ENCODE measurements at places on chromosomes 6 and 20.

DNA sequence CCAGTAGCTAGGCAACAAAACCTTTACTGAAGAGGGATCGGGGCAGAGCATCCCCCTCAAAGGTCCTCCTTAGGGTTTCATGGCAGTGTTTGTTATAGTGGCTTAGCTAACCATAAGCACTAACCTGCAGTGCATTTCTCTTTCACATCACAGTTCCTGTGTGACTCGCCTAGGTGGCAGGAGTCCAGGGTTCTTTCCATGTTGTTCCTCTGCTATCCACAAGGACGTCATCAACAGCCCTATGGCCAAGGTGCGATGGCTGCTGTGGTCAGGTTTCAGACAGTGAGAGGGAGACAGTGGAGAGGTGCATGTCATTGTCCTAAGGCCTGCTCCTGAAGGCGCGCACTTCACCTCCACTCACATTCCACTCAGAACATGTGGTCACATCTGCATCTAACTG lies 38.8 kb upstream of the FOXA2 start:
- no peaks in the 10 kb centered on the region for H3K27me3 ChIP-seq
- H3K36me3 ChIP-seq = no peaks in the 10 kb centered on the region
- H3K4me3 ChIP-seq = no peak overlapping the region
- no peaks in the 10 kb centered on the region for H3K4me1 ChIP-seq
- no peak overlapping the region for H3K27ac ChIP-seq

DNA sequence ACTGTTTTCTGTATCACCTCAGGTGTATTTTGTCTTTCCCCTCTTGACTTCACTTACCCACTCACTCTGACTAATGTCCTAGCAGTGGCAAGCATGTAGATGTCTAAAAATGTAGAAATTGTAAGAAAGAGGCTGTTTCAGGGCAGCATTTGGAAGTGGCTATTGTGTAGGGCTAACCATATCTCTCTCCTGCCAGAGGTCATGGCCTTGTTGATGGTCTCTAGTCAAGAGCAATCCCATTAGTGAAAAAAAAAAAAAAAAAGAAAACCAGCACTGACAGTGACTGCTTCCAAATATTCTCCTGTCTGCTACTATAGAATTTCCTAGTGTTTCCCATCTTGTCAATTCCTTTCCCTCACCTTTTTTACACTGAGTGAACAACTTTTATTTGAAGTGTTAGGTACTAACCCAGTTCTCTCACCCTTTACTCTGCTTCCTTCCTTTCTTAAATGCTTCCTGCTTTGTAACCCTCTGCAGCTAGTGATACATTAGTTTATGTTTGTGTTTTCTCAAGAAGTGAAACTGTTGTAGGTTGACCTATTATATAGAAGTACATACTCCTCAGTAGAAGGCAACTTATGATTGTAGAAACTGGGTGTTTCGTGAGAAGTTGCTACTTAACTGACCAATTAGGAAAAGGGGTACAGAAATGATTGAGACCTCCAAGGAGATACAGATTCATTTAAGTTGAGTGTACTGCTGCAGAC lies 174.1 kb upstream of the PTPRK start:
- H3K27me3 ChIP-seq = no peaks in the 10 kb centered on the region
- H3K4me1 ChIP-seq = no peaks in the 10 kb centered on the region
- no peak for DNase-seq

DNA sequence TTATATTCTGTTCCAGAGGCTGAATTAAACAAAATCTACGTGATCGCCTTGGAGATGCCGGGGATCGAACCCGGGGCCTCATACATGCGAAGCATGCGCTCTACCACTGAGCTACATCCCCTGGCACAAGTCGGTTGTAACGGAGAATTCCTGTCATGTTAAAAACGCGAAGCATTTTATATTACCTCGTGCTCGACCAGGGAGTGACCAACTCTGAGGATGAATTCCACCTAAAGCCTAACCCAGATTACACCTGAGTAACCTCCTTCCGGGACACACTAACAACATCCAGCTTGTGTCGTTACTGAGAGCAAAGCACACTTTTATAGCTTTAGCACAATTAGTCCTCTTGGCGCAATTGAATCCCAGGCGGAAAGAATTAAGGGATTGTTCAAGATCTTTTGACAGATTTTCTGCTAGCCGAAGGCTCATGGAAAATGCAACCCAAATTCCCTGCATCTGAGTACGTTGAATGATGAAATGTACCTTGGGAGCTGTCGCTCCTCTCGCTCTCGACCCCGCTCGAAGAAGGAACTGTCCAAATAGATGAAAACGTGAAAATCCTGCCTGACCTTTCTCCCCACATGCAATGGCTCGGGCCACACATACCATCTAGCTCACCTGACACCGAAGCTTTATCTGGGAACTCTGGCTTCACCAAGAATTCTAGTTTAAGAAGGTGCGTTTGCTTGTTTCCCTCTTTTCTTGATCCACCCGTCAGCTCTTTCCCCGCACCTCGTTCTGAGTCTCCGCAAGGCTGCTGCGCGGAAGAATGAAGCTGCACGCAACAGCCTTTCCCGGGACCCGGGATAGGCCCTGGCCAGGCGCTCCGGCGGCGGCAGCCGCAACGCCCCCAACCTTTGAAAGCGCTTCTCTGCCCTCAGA lies 148.3 kb downstream of the GPX5 start:
- no peaks in the 10 kb centered on the region for H3K36me3 ChIP-seq
- DNase-seq = no peak
- no peak overlapping the region for H3K27ac ChIP-seq

GRCh38 chr6:158669145-158670035 lies 19.5 kb downstream of the SYTL3 start:
- H3K27ac ChIP-seq = no peak overlapping the region
- no peaks in the 10 kb centered on the region for H3K36me3 ChIP-seq
- DNase-seq = no peak
- peaks cover 16% of the 10 kb centered on the region for H3K4me1 ChIP-seq
- no peaks in the 10 kb centered on the region for H3K27me3 ChIP-seq
- H3K4me3 ChIP-seq = no peak overlapping the region

DNA sequence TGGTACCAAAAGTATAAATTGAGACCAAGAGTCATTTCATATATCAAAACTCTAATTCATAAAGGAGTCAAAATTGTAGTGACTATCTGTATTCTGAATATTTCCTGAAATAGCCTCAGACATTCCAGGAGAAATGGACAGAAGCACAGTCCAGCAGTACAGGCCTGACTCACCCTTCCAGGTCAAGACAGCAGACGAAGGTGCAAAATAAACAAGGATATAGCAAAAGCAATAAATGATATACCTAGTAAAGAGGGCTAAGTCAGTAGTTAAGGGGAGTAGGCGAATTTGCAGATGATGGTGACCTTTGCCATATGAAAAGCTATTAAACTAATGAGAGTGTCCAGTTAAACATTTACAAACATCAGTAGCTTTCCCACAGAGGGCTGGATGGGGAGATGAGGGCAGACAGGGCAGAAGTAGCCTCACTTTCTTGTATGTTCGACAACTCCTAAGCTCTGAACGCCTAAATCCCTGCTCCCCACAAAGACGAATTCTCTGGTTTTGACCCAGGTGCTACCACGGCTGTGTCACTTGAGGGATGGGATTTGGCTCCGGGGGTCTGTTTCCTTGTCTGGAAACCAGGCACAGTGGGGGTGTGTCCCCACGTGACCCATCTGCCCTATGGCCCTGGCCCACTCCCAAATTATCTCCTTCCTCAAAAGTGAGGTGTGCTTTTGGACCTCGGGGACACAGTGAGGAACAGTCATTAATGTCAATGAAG lies 3.6 kb upstream of the SLC52A3 start:
- no peak overlapping the region for H3K27ac ChIP-seq
- H3K4me1 ChIP-seq = no peaks in the 10 kb centered on the region
- no peak overlapping the region for H3K4me3 ChIP-seq
- H3K27me3 ChIP-seq = no peaks in the 10 kb centered on the region

DNA sequence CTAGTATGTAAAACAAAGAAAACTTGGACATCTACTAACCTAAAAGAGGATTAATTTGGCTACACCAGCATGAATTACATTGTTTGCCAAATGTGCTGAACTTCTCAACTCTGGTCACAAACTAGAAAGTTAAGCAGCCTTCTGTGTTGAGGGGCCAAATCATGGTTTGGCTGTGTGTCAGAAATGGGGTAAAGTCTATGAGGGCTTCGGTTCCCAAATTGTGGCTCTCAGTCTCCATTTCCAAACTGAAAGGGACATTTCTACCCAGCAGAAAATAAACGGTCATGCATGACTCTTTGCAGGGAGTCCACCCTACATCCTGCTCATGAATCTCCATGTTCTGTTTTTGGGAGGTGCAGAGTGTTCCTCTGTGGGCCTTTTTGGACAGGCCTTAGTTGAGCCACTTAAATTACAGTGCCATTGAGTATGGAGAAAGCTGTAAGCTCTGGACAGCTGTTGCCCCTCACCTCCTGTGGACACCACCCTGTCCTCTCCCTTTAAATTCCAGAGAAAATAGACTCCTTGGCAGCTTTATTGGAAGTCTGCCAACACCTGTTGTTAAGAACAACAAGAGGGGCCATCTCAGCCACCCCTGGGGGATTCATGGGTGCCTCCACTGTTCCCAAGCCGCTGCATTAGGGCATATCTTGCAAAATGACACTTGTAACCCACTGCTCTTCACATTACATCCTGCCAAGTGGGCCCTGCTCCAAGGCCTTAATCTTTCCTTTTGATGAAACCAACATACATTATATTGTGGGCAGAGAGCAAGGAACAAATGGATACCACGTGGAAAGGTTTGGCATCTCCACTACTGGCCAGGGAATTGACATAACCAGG lies 27.5 kb upstream of the SNRPC start:
- no peak overlapping the region for H3K27ac ChIP-seq
- no peak overlapping the region for H3K4me3 ChIP-seq
- no peaks in the 10 kb centered on the region for H3K36me3 ChIP-seq
- no peaks in the 10 kb centered on the region for H3K27me3 ChIP-seq
- no peaks in the 10 kb centered on the region for H3K4me1 ChIP-seq

DNA sequence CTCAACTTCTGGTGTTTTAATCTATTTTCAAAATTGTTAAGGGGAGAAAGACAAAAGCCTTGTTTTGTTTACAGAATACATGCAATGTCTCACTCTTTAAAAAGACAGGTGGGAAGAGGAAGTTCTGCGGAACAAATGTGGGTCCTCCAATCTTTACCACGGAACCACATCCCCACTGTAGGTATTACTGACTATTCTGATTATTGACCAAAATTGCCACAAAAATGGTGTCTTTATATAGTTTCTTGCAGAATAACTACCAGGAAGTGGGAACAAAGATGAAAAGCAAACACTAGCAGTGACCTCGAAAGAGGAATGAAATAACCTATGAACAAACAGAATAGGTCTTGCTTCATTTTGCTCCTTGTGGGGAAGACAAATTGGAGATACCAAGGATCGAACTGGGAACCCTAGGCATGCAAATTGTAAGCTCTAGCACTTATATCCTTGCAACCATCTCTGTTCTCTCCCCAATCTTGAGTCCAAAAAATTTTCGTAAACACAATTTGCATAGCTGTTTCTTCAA lies 106.7 kb downstream of the GPX5 start:
- H3K27ac ChIP-seq = no peak overlapping the region
- no peak for DNase-seq
- H3K27me3 ChIP-seq = peaks cover 6% of the 10 kb centered on the region
- peaks cover 6% of the 10 kb centered on the region for H3K4me1 ChIP-seq
- H3K4me3 ChIP-seq = no peak overlapping the region
- no peaks in the 10 kb centered on the region for H3K36me3 ChIP-seq

DNA sequence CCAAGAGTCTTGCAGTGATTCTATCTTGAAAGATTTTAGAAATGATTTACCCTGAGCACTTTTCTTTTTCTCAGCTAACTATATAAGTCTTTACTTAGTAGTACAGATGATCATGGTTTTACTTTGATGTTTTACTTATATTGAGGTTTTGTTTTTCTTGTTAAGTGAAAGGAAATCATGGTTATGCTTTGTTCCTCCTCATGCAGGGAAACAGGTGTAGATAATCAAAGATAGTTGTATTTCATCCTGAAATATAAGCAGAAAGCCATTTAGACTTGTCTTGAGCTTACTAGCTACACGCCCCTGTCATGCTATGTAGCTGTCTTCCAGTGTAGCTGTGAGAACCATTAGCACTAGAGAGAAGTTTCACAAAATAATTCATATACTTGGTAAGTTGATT lies 113.9 kb downstream of the HIVEP1 start:
- no peak for DNase-seq
- no peak overlapping the region for H3K4me3 ChIP-seq
- H3K27me3 ChIP-seq = no peaks in the 10 kb centered on the region
- H3K27ac ChIP-seq = no peak overlapping the region

GRCh38 chr20:1322511-1323245 lies 6.3 kb downstream of the SDCBP2 start:
- H3K27me3 ChIP-seq = no peaks in the 10 kb centered on the region
- no peak overlapping the region for H3K4me3 ChIP-seq
- H3K36me3 ChIP-seq = no peaks in the 10 kb centered on the region

DNA sequence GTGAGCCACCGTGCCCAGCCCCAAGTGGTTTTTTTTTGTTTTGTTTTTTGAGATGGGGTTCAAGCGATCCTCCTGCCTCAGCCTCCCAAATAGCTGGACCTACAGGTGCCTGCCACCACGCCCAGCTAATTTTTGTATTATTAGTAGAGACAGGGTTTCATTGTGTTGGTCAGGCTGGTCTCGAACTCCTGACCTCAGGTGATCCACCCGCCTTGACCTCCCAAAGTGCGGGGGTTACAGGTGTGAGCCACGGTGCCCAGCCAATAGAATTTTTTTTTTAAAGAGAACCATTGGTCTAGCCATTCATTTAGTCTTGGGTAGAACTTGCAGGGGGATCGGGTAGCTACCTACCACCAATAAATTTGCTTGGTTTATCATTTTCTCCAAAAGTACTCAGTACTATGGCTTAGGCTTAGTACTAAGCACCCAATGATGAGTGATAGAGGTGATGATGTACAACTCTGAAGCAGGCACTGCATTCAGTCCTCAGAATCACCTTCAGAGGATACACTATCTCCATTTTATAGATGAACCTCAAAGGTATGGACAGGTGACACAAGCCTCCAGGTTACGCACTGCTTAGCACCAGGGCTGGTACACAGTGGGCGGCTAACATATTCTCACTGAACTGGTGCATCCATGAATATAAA lies 12.9 kb upstream of the C20orf203 start:
- H3K27ac ChIP-seq = no peak overlapping the region
- no peak overlapping the region for H3K4me3 ChIP-seq
- peaks cover 5% of the 10 kb centered on the region for H3K4me1 ChIP-seq
- H3K36me3 ChIP-seq = peaks cover 3% of the 10 kb centered on the region
- no peaks in the 10 kb centered on the region for H3K27me3 ChIP-seq
- DNase-seq = no peak

GRCh38 chr6:152313542-152314482 lies 323.4 kb downstream of the SYNE1 start:
- no peak for DNase-seq
- no peaks in the 10 kb centered on the region for H3K27me3 ChIP-seq
- peaks cover 79% of the 10 kb centered on the region for H3K36me3 ChIP-seq

- DNase-seq = no peak
- H3K27me3 ChIP-seq = no peaks in the 10 kb centered on the region
- peaks cover 98% of the 10 kb centered on the region for H3K36me3 ChIP-seq
- no peak overlapping the region for H3K4me3 ChIP-seq
These were observed 18.5 kb downstream of the RAE1 start for GRCh38 chr20:57369596-57369995.

- H3K4me3 ChIP-seq = no peak overlapping the region
- no peaks in the 10 kb centered on the region for H3K27me3 ChIP-seq
- no peak overlapping the region for H3K27ac ChIP-seq
- DNase-seq = no peak
These were observed 43.5 kb upstream of the ECI2 start for GRCh38 chr6:4178737-4179333.

- no peaks in the 10 kb centered on the region for H3K27me3 ChIP-seq
- H3K4me3 ChIP-seq = no peak overlapping the region
- peak overlapping the region; percentile 60 for H3K27ac ChIP-seq
- DNase-seq = no peak
- H3K4me1 ChIP-seq = peaks cover 67% of the 10 kb centered on the region
These were observed 5.1 kb downstream of the IGF2R start for GRCh38 chr6:159973951-159974350.

- no peak overlapping the region for H3K4me3 ChIP-seq
- H3K27me3 ChIP-seq = no peaks in the 10 kb centered on the region
These were observed 344.2 kb upstream of the SULF2 start for GRCh38 chr20:48129345-48129942.
